ENCODE measurements at places on chromosomes 7 and 10.

GRCh38 chr10:58063861-58064480, 203.7 kb downstream of the IPMK start:
- no peak for DNase-seq

DNA sequence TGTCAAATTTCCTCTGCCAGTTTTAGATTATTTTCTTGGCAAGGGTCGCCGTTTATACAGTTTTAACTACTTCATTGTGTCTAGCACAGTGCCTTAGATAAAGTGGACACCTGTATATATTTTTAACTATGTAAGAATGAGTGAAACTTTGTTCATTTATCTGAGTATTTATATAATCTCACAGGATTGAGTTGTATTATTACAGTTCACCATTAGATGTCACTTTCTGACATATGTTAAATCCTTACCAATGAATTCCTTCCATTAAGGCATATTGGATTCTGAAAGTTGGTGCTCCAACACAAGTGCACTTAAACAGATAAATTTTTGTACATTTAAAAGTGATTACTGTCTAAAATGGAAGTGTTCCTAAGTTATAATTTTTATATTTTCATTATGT, 43.0 kb downstream of the ZMYND11 start:
- peak; percentile 1 for DNase-seq

DNA sequence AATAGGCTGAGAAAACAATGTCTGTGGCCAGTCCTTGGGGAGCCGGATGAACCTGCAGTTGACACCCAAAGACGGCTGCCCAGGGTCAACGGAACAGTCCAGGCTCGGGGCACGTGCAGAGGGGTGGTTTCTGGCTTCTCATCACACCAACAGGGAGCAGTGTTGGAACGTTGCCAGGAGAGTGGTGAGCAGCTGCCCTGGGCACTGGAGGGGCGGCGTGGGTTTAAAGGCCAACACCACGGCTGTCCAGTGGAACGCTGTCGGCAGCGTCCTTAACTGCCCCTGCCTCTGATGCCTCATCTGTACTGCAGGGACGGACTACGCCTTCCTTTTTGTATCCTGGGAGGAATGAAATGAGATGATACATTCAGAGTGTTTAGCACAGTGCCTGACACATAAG, 19.8 kb downstream of the JCAD start:
- DNase-seq = no peak

DNA sequence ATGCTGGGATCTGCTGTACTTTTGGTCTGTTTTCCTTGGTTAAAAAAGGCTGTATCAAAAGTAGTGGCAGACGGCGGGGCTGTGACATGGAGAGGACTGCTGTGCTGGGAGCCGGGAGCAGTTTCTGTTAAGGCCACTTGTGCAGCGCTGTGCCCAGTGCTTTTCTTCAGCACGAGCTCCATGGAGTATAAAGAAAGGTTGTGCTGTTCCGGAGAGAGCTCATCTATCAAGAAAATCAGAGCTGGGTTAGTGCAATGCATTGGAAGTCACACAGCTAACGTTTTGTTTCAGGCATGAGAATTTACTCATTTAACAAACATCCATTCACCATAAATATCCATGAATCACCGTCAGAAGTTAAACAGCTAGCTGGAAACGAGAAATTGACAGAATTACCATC, 62.0 kb downstream of the KIAA1549 start:
- no peak for DNase-seq

GRCh38 chr10:120948889-120949608, 97.9 kb downstream of the WDR11 start:
- DNase-seq = no peak

DNA sequence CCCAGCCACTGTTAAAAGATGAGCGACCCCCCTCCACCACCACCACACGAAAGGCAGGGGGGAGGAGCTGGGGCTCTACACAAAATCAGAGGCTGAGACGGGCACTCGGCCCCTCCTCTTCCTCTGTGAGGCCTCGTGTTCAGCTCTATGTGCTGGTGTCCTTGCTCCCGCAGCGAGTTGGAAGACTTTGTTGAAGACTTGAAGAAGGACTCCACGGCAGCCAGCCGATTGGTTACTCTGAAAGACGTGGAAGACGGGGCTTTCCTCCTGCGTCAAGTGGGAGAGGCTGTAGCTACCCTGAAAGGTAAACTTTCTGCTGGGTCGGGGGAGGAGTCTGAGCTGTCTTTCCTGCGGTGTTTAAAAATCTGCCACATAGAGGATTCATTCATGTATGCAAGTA, 203.7 kb downstream of the ARHGAP21 start:
- no peak for DNase-seq

- DNase-seq = peak; percentile 68
These were observed 770 bp downstream of the PLXNA4 start for GRCh38 chr7:132575419-132575981.

- no peak for DNase-seq
These were observed 52.1 kb downstream of the GNAI1 start for GRCh38 chr7:80186721-80187120.

GRCh38 chr7:66265566-66265965, 60.4 kb downstream of the TPST1 start:
- no peak for DNase-seq

GRCh38 chr10:24958721-24959381, 6.4 kb upstream of the PRTFDC1 start:
- DNase-seq = no peak

- no peak for DNase-seq
These were observed 30.5 kb downstream of the ABCB1 start for GRCh38 chr7:87570178-87570577.

GRCh38 chr7:131424219-131424822, 96.6 kb downstream of the MKLN1 start:
- peak; percentile 40 for DNase-seq

DNA sequence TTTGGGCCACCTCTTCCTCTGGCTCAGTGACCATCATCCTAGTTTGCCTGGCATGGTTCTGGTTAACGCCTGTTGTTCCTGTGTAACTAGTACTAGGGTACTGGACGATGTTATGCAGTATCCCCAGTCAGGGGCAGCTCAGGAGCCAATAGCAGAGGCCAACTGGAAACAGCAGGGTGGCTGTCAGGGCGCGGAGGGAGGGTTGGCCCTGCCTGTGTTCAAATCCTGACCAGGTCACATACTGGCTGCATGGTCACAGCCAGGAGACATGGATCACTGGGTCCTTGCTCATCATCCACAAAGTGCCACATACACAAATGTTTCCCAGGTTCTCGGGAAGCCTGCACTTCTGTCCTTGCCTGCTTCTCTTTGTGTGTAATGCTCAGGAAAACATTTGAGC, 12.3 kb upstream of the RBP3 start:
- no peak for DNase-seq

DNA sequence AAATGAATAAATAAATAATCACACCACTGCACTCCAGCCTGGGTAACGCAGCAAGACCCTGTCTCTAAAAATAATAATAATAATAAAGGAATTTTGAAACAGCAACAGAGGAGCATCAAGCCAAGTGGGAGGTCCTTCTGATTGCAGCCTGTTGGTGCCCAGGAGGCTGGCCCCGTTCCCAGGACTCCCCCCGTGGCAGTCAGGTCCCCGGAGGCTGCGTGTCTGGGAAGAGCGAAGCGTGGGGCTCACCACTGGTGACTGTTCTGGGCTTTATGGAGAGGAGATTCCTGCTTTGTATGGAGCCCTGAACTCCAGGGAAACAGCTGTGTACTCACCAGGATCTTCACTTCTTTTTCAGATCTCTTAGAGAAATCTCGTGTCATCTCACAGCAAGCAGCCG, 19.3 kb upstream of the MYH16 start:
- no peak for DNase-seq

DNA sequence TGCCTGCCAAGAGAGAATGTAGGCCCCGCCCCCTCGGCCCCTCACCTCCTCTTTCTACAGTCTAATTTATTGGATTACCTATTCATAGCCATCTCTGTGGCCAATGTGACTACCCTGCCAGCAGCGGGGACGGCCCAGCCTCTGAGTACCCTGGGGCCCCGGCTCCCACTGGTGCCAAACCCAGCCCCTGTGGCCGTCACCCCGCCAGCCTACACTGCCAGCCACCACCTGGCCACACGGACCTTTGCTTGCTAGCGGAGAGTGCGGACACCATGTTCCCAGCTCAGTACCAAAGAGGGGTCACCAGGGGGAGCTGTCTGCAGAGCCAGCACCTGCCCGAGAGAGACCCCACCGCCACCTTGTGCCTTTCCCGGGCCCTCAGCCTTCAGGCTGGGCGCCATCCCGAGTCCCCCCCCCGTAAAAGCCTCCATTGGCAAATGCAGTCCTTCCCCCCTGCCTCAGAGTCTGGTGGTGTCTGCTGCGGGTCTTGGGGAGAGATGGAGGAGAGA, 511.1 kb downstream of the ZNF37A start:
- no peak for DNase-seq

- DNase-seq = peak; percentile 52
These were observed 308.1 kb downstream of the TCERG1L start for GRCh38 chr10:131003455-131003854.

DNA sequence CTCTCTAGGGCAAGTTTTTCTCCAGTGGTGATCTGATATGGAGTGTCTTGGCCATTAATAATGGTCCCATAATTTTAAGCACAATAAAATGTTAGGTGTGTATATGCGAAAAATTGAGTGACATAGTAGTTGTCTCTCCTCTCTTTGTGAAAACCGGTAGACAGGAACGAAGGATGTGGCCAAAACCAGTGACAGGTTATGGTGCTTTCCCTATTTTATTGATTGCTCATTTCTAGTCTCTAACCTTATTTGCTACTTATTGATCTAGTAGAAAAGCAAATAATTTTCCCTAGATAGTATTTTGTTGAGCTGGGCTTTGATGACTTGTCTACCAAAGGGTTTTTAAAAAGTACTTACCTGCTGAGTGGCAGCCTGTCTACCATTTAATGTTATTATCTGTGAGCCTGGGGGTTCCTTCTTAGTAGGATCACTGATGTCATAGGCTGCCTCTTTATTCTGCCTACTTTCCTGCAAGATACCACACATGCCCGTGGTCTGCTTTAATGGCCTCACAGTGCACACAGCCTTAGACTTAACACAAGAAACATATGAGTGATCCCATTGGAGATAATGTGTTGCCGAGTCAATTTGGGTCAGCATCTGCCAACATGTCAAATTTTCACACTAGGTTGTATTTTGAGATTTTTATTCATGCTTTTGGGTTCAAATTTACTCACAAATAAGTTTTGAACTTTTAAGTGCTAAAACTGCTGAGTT, 100.0 kb downstream of the AUTS2 start:
- DNase-seq = no peak

DNA sequence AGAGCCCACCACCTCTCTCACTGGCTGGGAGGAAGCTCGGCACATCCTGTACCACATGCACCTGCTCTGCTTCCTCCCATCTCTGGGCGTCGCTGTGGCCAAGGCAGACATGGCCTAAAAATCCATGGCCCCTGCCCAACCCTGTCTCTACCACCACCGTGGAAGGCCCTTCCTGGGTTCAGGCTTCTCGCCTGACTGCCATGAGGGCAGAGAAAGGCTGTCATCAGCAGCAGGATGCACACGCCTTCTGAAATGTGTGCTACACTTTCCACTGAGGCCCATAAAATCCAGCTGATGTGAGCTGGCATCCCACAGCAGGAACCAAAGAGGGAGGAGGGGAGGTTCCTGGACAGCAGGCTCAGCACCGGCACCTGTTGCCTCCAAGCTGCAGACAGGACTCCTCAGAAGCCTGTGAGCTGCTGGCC, 93.4 kb downstream of the PTPRN2 start:
- DNase-seq = no peak

DNA sequence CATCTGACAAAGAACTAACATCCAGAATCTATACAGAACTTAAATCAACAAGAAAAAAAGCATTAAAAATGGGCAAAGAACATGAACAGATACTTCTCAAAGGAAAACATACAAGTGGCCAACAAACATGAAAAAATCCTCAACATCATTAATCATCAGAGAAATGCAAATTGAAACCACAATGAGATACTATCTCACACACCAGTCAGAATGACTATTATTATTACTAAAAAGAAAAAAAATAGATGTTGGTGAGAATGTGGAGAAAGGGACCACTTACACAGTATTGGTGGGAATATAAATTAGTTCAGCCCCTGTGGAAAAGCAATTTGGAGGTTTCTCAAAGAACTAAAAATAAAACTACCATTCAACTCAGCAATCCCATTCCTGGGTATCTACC, 89.1 kb upstream of the ADO start:
- DNase-seq = no peak

Data from NCI-H345 (cell line).